ENCODE measurements at places on chromosomes 5 and 9. TPM values are rescaled to one million over a fixed set of nuclear protein-coding genes. Genes with fewer than 3 reads are reported as not detected.

The IL13 gene
- not detected for total RNA-seq

The DEPDC1B gene
- 9.8 TPM for total RNA-seq

The KCNIP1 gene
- 2.1 TPM for total RNA-seq

- DNase-seq, result no peak
Measured at GRCh38 chr5:79697222-79698170, 7.9 kb downstream of the CMYA5 start.

DNA sequence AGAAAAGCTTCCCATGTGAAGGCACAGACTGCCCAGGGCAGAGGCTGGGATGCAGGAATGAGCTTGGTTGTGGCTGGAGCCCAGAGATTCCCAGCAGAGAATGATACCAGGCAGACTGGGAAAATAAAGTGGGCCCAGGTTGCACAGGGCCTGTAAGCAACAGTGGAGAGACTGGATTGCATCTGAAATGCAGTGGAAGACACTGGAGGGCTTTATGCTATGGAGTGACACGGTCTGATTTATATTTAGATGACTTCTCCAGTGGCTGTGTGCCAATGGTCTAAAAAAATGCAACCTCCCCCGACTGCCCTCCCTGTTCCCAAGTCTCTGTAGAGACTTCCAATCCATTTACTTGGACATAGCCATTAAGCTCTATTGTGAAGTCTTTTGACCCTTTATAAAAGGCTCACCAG is 951.1 kb upstream of the DMAC1 start:
- DNase-seq, result no peak

GRCh38 chr5:127757576-127757975 is 54.4 kb downstream of the CCDC192 start:
- no peak for DNase-seq

- DNase-seq, result no peak
Measured at GRCh38 chr5:56310711-56311204, 77.6 kb upstream of the ANKRD55 start.

- DNase-seq, result no peak
Measured at GRCh38 chr9:123334639-123335038, 21.4 kb upstream of the CRB2 start.

- no peak for DNase-seq
Measured at GRCh38 chr9:1875921-1876448, 139.2 kb upstream of the SMARCA2 start.

DNA sequence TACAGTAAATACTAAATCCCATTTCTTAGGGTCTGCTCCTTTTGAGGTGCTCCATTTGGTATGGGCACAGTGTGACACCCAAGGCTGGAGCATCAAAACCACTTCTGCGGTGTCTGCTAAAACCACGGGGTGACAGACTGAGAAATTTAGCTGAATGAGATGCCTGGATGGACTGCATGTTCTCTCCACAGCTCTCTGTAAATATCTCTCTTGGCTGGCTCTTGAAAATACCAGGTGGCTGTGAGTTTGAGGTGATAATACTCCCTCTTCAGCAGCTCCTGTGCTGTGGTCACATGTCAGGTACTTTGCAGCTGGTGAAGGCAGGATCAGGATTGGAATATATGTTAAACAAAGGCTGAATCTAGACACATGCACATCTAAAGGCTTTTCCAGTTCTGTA is 93.7 kb upstream of the SIMC1 start:
- no peak for DNase-seq

DNA sequence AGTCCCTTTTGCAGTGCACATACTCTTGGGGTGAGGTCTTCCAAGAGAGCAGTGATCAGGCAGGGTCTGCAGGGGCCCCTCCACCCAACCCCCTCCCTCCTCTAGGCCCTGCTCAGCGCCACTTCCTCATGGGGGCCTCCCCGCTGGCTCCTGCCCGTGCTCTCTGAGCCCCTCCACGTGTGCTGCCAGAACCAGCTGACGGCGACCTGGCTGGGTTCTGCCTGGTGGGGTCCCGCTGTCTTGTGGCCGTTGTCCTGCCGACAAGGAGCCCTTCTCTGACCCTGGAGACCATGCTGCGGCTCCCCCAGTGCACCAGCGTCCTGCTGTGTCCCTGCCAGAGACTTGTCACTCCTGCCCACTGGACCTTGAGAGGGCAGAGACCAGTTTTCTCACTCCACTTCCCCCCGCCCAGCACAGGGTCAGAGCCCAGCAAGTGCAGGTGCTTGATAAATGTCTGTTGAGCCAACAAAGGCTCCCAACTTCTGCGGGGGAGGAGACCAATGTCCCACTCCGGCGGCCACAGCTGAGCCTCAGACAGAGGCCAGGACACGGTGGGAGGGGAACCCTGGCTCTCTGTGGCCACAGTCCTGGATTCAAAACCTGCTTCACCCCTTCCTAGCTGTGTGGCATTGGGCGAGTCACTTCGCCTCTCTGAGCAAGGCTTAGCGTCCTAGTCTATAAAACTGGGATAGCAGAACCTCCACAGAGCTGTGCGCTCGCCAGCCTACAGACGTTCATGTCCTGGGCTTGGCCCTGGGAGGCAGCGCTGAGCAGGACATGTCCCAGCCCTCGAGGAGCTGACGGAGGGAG is 24.8 kb downstream of the SARDH start:
- no peak for DNase-seq

DNA sequence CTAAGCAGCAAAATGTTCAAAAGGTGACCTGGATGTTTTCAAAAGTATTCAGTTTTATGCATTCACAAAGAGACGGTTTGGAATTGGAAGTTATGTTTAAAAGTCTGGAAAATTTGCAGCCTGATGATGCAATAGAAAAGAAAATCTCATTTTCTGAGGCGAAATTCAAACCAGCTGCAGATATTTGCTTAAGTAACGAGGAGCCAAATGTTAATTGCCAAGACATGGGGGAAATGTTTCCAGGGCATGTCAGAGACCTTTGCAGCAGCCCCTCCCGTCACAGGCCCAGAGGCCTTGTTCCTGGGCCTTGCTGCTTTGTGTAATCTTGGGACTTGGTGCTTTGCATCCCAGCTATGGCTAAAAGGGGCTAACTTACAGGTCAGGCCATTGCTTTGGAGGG is 228.2 kb downstream of the MAN2A1 start:
- no peak for DNase-seq

DNA sequence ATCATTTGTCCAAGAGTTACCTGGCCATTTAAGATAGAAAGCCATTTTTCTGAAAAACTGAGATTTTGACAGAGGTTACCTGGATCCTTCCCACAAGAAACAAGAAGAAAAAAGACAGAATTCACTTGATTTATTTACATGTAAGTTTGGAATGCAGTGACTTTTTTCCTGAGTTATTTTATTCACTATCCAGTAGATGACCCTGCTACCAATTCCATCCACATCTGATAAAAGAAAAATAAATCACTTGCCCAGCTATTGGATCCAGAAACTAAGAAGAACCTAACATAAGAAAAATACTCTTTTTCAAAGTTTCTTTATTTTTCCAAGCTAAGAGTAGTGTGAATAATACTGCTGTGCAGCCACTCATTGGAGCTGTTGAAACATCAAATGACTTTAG is 275.2 kb downstream of the CETN3 start:
- DNase-seq, result no peak

DNA sequence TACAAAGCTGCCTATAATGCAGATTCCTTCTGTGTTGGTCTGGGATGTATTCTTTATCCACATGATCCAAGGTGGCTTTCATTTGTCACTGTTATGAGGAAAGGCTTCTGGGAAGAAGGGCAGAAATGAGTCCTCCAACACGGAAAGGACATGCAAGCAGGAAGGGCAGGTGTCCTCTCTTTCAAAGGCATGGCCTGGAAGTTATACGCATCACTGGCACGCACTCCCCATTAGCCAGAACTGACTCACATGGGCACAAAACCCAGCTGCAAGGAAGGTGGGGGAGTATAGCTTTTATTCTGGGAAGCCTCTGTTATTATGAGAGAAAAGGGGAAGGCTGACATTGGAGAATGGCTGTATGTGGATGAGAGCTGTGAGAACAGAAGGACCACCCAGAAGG is 141.3 kb upstream of the ZNF618 start:
- DNase-seq, result no peak

DNA sequence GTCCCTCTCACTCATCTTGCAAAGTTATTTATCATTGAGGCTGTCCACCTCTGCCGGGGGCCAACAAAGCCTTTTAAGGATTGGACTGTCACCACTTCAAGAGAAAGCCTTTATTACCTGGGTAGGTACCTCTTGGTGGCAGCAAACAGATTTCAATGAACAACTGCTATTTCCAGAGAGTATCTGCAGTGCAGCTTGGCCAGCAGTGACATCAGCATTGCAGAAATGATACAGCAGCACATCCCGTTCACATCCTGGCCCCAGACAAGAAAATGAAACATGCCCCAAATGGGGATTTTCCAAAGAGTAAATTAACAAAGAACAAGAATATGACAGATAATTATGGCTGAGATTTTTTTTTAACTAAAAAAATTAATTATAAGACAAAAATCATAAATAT is 2.3 kb upstream of the SPATA6L start:
- DNase-seq, result no peak

DNA sequence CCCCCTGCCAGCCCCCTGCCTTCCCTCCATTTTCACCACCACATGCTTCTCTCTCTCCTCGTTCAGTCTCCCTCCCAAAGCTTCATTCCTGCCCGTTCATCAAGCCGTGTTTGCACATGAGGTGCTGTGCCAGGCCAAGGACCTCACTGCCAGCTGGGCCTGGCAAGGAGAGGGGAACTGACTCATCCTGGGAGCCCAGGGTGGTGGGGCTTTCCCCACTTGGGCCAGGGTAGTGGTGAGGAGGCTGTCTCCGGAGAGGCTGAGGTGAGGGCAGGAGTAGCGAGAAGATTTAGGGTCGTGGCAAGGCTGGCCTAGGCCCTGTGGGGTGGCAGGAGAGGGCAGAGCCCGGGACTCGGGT is 30.4 kb upstream of the NOTCH1 start:
- DNase-seq, result no peak

DNA sequence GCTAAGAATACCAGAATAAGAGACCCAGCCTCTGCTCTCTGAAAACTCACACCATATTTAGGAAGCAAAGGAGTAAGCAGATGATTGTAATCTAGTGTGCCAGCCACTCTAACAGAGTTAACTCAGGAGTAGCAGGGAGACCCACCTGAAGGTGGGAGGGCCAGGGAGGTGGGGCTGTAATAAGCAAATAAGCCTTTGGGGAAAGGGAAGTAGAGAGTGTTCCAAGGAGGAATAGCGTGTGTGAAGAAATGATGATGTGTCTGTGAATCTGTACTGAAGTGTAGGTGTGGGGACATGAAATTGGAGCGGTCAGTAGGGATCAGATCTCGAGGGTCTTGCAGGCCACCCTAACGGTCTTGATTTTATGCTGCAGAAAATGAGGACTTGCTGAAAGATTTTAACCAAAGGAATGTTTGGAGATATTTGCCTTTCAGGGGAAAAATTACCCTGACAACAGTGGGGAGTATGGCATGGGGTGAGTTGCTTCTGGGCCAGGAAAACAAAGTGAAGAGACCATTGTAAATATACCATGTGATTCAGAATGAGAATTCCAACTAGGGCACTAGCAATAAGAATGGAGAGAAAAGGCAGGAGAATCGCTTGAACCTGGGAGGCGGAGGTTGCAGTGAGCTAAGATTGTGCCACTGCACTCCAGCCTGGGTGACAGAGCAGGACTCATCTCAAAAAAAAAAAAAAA is 44.1 kb upstream of the FSD1L start:
- no peak for DNase-seq

GRCh38 chr9:133063159-133063499 is 1.3 kb downstream of the CEL start:
- DNase-seq, result no peak

- no peak for DNase-seq
Measured at GRCh38 chr5:32865475-32865874, 154.4 kb downstream of the NPR3 start.

DNA sequence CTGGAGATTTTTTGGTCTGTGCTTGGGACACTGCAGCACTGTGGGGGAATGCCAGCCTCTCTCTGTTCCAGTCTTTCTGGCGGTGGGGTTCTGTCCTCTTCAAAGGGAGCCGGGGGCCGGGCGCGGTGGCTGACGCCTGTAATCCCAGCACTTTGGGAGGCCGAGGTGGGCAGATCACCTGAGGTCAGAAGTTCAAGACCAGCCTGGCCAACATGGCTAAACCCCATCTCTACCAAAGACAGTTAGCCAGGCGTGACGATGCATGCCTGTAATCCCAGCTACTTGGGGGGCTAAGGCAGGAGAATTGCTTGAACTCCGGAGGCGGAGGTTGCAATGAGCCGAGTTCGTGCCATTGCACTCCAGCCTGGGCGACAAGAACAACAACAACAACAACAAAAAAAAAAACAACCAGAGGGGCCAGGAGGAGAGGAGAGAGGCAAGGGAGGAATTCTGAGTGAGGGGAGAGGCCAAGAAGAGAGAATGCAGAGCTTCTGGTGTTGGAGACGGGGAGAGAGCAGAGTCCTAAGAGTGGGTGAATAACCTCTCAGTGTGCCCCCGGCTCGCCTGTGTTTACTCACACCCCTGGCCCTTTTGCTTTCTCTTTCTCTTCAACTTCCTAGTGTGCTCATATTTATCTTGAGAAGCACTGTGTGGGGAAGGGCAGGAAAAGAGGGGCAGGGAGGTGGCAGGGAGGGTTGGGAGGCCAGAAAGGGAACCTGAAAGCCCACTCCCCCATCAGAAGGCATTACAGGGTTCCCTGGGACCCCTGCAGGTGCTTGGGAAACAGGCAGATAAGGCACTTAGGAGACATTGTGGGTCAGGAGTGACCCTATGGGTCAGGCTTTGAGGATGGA is 3.2 kb upstream of the SET start:
- no peak for DNase-seq

DNA sequence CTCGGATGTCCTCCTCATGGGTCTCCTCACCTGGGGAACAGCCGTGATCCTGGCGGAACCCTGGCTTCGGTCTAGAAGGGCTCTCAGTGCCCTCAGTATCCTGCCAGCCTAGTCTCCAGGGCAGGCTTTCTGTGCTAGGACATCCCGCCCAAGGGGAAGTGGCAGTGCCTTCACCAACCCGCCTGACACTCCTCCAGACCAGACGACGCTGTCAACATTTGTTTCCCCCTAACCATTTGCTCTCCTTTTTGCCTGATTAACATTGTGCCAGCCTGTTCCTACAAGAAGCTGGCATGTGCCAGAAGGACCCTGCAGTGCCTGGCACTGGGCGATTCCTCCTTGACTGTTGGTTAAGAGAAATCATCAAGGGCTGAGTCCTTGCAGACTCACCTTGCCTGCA is 358.9 kb upstream of the IRX2 start:
- DNase-seq, result no peak

DNA sequence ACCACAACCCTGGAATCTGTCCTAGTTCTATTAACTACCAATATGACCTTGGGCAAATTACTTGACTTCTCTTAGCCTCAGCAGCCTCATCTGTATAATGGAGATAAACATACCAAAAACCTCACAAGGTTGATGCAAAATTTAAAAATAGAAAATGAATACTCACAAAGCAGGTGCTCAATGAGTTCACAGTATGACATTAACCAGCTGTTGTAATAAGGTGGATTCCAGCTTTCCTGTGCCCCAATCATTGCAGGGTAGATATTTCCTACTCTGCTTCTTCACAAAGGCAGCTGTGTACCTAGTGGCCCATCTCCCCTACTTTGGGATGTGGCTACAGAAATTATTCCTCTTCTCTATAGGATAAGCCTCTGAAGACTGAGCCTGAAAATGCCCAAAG is 8.8 kb downstream of the HTR4 start:
- DNase-seq, result no peak
